Fibroblast of skin of left biceps (primary cell): ENCODE measurements at places on chromosomes 3 and 15.

DNA sequence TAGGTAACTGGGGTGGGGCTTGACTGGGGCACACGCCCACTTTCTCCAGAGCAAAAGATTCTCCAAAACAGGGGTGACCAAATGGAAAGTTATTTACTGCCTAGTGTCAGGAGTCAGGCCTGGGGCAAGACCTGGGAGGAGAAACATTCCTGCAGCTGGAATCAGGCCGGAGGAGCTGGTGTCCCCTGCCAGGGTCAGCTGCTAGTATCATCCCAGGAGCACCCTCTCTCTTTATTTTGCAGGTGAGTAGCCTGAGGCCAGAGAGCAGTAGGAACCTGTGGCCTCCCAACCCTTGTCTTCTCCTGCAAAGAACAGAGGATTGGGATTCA lies 32.9 kb downstream of the DNAJB8 start:
- no peak for DNase-seq

DNA sequence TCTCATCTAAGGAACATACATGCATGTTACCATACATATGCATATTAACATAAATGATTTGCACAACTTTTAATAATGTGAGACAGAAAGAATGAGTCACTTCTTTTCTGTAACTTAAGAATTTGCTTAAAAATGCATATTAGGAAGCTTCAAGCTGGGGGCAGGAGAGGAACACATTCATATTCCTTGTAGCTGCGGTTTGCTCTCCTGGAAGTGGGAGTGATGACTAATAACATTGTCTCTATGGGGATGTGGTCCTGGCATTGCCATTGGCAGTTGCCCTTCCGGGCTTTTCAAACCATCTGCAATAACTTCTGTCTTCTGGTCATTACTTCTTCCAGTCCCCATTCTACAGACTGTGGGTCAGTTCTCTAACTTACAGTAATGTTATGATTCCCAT lies 15.6 kb downstream of the CHST2 start:
- DNase-seq, result peak; percentile 93

- no peak for DNase-seq
Observed at GRCh38 chr3:178420033-178420432, 116.2 kb upstream of the KCNMB2 start.

GRCh38 chr3:56792193-56792592 lies 9.6 kb downstream of the ARHGEF3 start:
- no peak for DNase-seq

DNA sequence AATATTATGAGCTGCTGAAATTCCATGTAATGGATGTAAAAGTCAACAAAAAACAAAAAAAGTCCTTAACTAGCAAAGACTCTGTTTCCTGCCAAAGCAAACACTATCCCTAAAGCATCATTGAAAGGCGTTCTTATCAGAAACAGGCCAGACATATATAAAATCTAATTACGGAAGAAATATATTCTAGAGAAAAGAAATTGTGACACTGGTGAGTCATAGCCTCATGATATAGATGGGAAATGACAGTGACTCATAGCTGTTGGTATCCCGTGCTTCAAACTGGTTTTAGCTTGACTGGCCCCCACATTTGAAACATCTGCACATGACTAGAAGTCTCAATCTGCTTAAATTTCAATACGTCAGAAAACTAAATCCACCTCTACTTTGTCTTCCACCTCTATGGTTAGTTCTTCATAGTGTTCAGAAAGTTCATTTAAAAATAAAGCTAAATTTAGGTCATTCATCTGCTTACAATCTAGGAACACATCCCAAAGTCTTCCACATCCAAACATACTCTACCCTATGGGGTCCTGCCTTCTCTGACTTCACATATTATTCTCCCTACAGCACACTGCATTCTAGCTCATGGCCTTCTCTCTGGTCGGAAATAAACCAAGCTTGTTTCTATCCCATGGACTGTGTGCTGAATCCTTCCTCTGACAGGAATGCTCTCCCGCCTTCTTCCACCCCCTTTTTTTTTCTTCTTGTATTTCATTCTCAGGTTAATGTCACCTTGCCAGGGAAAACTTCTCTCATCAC lies 456.3 kb upstream of the ARRDC4 start:
- peak; percentile 15 for DNase-seq

- DNase-seq, result no peak
Observed at GRCh38 chr15:39454189-39454986, 126.5 kb upstream of the THBS1 start.

- DNase-seq, result no peak
Observed at GRCh38 chr3:128607710-128608048, 42.9 kb downstream of the RPN1 start.

DNA sequence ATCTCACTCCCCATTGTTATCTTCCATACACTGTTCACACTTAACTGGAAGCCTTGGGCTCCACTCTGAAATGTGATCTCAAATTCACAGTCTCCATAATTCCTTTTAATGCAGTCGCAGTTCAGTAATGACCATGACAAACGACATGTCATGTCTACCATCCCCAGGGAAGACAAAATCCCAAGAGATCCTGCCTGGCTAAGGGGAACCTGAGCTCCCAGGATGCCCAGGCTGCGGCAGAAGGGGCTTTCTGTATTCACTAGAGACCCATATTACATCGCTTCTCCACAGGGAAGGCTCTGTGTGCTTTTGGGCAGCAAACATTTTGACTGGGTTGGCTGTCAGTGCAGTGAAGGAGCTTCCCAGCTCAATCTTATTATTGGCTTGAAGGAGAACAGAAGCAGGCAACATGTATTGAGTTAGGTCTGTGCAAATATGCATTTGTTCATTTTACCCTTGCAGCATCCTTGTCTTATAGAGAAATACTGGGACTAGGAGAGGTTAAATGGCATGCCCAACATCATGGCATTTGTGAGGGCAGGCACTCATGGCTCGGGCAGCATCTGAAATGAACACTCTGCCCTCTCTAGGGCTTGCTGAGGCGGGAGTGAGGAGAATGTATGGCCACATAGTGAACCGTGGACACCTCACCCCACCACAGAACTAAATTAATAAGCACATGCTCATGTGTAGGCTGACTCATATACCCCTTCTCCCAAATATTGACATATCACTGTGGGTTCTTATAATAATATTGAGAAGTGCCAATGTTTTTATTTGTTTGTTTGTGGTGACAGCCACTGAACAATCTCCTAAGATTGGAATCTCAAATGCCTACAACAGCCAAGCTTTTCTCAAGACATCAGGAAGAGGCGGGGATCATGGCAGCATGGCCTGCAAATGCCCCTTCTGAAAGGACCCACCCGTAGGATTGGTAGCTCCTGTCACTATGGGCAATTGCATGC lies 141.6 kb upstream of the FOXB1 start:
- no peak for DNase-seq

DNA sequence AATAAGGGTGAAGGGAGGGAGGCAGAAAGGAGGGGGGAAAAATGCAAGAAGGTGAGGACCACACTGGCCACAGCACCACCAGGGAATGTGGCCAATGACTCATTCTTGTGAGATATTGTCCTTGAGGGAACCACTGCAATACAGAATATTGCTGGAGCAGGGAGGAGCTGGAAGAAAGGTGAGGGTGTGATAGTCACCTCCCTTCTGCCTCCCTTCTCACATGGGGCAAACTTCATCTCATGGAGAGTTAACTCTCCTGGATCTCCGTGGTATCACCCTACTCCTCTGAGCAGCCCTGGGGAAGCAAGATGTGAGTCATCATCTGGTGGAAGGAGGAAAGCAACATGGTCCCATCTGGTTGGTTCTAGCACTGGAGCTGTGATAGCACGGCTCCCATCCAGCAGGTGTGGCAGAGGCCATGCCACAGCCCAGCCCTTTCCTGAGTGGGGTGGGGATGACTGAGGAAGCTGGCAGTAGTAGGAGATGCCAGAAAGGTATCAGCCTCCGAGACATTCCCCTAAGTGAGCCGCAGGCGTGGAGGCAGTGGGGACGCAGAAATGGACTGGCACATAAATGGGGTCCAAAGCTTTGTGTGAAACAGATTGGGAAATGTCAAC lies 115.9 kb upstream of the LPP start:
- no peak for DNase-seq
